ENCODE measurements at places on chromosomes 7 and 10.

DNA sequence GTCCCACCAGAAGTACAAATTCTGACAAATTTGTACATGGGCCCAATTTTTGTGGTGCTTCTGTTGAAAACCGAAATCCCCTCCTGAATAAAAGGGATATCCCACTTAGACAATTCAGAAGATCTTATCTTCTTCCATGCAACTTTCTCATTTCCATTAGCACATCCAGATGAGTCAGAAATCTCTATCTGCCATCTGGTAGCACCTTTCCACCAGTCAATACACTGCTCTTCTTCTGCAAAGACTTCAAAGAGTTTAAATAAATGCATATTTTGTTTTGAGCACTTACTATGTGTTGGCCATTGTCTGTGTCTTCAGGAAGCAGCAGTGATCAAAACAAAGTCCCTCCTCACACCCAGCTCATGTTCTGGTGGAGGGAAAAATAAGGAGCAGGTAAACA lies 12.7 kb upstream of the KLF6 start:
- no peak for DNase-seq

GRCh38 chr7:129225206-129225930 lies 538 bp downstream of the AHCYL2 start:
- DNase-seq = peak; percentile 38

DNA sequence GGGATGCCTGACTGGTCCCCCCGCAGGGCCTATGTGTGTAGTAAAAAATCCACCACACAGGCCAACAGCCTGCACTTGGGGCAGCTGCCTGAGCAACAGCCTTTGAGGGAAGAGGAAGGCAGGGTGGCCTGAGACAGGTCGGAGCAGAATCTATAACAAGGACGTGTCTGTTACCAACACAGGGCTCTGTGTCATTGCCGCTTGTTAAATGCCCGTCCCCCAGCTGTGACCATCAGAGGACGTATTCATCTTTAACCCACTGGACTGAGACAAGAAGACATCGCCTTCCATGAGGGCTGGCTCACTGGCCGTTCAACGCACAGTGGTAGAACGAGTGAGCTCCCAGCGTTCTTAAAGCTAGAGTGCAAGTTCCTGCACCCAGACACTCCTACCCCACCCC lies 7.8 kb downstream of the PDIA4 start:
- no peak for DNase-seq

DNA sequence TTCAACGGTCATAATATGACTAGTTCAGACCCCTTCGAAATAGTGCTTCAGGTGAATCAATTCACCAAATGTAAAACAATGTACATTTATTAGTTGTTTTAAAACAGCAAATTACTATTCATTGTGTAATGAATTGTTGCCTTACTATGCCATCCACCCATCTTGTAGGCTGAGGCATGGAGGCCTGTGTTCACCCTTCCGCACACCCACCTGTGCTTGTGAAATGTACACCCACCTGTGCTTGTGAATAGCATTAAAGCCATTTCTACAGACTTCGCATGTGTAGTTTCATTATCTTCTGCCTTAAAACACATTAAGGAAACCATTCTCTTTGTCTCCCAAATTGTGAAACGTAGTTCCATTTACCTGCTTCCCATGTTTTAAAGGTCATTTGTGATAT lies 16.8 kb downstream of the CLRN3 start:
- DNase-seq = no peak

GRCh38 chr7:132377015-132377414 lies 199.3 kb downstream of the PLXNA4 start:
- no peak for DNase-seq

DNA sequence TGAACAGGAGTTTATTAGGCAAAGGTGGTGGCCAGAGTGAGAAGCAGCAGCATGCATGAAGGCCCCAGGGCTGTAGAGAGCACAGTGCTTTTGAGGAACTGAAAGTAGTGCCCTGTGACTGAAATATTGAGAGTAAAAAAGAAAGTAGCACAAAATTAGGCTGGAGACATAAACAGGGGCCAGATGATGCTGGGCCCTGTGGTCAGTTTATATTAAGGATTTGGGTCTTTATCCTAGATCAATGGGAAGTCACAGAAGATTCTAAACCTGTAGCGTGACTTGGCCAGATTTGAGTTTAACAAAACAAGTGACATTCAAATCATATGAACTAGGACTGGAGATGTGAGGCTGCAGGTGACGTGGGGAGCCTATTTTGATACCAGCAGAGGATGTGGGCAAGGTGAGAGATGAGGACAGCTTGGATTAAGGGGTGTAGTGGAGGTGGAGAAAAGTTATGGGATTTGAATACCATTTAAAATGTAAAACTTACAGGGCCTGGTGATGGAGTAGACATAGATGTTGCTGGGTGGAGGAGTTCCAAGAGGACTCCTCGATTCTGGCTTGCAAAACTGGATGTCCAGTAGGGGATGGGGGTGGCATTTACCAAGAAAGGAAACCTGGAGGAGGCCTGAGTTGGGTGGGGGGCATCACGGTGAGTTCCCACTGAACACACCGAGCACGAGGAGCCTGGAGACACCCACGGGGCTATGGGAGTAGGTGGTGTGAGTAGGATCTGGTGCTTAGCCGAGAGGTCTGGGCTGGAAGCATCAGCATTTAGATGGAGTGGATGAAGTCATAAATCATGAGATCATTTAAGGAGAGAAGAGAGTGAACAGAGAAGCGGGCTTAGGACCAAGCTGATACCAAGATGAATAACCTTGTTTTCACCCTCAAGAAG lies 52.8 kb downstream of the HHEX start:
- no peak for DNase-seq

DNA sequence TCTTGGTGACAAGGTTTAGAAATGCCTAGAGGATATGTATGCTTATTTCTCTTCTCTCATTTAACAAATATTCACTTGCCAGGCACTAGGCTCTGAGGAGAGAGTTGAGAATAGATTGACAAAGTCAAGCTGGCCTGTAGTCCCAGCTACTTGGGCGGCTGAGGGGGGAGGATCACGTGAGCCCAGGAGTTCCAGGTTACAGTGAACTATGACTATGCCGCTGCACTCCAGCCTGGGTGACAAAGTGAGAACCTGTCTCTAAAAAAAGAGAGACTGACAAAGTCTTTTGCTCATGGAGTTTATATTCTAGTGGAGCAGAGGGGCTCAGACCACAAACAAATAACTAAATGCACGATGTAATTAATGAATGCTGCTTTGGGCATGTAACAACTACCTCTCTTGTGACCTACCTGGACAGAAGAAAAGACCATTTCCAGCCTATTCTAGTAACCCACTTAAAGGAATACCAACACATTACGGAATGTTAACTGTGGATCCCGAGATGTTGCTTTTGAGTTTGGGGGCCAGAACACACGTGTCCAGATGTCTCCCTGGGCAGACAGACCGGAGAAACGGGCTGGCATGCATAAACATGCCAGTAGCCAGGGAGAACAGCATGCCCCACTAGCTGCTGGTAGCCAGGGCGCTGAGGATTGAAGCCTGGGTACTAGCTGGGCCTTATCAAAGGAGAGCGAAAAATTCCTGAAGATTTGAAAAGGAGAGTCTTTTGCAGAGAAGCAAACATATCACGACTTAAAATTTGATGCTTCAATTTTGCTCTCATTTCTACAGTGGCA lies 2.6 kb upstream of the BMPR1A start:
- DNase-seq = no peak

DNA sequence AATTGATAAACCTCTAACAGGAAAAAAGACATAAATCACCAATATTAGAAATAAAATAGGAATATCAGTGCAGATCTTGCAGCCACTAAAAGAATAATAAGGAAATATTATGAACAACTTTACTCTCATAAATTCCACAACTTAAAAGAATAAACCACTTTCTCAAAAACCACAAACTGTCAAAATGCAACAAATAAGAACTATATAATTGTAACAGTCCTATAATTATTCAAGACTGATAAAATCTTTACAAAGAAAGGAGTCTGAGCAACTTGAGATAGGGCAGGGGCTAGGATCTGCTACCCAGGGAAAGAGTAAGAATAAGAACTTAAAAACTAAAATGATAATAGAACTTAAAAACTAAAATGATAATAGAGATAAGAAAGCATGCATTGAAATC lies 169.5 kb upstream of the GDF10 start:
- DNase-seq = no peak

GRCh38 chr7:45065031-45065995 lies 23.5 kb downstream of the NACAD start:
- no peak for DNase-seq

GRCh38 chr7:144378651-144379050 lies 23.4 kb downstream of the ARHGEF5 start:
- DNase-seq = no peak

DNA sequence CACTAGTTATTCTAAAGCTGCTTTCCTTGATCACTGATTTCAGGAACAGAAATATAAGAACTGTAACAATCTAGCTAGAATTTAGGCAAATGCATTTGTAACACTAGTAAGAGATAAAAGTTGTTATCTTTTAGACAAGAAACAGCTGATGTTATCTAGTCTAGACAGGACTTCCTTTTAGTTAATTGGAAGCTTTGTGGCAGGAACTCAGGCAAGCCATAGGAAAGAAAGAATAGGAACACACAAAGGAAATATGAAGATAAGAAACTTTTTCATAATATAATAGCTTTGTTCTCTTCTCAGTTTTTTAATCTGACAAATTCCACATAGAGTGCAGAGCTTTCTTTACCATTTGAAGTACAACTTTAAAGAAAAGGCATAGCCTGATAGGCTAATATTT lies 59.0 kb upstream of the AGR3 start:
- DNase-seq = no peak

DNA sequence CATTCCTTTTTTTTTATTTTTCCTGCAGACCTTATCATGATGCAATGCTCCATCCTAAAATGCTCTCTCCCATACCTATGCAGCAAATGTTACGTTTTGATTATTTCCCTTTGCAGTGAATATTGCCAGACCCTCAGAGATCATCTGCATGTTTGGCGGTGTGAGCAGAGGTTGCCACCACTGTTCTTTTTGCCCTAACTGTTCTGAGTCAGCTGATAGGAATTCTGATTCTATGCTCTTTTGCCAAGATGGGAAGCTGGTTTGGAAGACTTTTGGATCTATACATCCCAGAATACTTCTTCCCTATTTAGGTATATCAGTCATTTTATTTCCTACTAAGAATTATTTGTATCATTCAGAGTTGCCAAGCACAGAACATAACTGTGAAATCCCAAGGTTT lies 130.5 kb downstream of the KLF6 start:
- DNase-seq = no peak

- DNase-seq = no peak
Measured at GRCh38 chr10:117476716-117477115, 65.8 kb upstream of the EMX2 start.

- DNase-seq = no peak
Measured at GRCh38 chr7:88155756-88156155, 64.1 kb downstream of the SRI start.

DNA sequence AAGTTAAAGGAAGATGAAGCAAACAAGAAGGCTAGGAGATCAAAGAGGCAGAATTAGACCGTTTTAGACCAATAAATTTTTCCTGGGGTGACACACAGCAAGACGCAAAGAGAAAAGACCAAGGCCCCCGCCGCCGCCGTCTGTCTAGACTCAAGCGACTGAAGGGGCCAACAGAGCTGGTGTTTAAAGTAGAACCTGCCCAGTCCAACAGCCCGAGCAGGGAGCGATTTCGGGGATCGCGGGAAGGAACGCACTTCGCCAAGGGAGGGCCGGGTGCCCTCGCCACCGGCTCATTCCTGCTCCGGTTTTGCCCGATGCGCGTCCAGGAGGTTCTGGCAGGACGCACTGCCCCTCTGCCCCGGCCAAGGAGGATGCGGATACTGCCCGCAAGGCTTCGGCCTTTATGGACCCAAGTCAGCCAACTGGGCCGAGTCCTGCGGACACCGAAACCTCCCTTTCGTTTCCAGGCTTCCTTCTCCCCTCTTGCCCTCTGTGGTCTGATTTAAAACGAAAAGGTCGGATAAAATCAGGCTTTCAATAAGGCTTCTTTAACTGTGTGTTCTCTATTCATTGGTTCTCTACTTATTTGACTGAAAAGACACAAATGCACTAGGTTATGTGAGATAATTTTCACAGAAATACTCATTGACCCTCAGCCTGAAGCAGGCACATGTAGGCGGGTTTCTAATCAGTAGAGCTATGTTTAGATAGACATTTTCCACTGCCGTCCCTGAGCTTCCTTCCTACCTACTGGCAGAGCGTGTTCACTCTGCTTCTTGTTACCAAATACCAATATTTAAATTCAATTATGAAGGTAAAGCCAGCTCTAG lies 2.2 kb upstream of the HOXA7 start:
- no peak for DNase-seq

DNA sequence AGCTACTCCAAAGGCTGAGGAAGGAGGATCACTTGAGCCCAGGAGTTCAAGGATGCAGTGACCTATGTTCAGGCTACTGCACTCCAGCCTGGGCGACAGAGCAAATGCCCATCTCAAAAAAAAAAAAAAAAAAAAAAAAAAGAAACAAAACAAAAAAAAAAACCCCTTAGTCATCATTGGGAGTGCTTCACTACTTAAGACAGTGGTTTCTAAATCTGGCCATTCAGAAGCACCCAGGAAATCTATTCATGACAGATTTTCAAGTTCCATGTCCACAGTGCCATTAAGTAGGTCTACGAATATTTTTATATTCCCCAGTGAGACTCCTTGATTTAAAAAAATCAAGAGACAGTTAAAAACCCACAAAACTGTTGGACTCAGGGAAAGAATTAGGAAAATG lies 182.9 kb downstream of the PIP4K2A start:
- DNase-seq = no peak

DNA sequence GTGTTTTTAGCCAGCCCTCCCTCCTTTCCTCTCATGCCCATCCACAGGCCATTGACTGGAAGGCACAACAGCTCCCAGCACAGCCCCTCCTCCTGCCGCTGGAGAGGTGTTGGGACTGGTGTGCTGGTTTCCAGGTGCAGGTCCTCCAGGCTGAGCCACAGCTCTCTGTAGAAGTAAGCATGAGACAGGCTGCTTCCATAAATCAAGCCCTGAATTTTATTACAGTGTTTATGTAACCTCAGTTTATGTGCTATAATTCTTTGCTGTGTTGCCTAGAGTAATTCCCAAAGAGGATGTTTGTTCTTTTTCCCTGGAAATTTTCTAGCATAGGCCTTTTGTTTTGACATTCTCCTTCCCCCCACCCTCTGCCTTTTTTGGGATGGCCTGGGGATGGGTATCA lies 445.8 kb downstream of the AUTS2 start:
- DNase-seq = peak; percentile 83

DNA sequence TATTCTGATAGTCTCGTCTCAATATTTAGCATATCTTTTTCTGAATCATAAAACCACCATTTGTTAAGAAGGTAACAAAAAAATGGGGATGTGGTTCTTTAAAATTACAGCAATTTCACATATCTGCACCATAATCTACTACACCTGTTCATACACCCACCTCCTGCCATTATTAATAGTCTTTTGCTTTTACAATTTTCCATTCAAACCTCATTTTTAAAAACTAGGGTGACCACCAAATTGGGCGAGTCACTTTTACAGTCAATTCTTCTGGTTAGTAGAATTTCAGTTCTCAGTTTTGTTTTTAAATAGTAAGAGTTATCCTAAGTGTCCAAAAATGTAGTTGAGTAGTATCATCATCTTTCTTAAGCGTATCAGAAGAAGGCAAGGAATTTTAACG lies 48.4 kb upstream of the GSAP start:
- DNase-seq = no peak

GRCh38 chr10:70791386-70792039 lies 6.3 kb upstream of the TBATA start:
- no peak for DNase-seq

Data from SHP77 (cell line).